ENCODE measurements at places on chromosomes 7 and 10.
A peak's percentile ranks its signal among the peaks of the same experiment; 100 is the strongest.

DNA sequence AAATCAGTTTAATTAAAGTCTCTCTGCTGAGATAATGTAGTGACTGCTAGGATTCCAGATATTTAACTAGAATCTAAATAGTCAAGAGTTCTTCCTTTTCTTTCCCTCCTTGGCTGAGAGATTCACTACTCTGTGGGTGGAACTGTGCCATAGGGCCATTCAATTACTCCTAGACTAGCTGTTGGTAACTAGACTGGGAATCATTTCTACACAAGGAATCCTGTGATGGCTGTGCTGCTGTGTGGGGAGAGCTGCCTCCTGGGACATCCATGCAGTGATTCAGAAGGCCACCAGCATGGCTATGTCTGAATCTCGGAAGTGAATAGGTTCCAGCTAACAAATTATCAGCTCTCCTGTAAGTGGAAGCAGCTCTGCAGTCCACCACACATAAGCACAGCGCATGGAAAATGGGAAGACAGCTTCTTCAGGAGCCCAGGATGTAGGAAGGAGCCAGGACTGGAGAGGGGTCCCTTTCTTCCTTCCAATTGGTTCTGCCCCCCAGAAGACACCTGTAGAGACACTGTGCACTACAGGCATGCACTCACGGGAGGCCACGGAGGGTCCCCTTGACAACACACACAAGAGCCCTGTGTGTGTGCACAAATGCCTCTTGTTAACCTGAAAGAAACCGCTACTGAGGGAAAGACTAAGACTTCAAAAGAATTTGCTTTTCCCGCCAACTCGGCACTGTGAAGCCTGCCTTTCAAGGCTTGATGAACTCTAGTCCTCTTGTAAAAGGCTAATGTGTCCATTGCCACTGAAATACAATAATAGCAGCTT, 66.5 kb downstream of the SCRN1 start:
- DNase-seq = no peak

GRCh38 chr10:63217120-63217605, 84.0 kb downstream of the NRBF2 start:
- no peak for DNase-seq

GRCh38 chr10:5515948-5516761, 8.6 kb upstream of the CALML3 start:
- DNase-seq = no peak

GRCh38 chr10:118809357-118810220, 54.8 kb upstream of the CACUL1 start:
- no peak for DNase-seq

- DNase-seq = no peak
Observed at GRCh38 chr7:13851736-13852135, 137.7 kb downstream of the ETV1 start.

GRCh38 chr10:53315709-53316108, 543.1 kb upstream of the MBL2 start:
- no peak for DNase-seq

GRCh38 chr7:42161719-42162118, 75.3 kb downstream of the GLI3 start:
- no peak for DNase-seq

DNA sequence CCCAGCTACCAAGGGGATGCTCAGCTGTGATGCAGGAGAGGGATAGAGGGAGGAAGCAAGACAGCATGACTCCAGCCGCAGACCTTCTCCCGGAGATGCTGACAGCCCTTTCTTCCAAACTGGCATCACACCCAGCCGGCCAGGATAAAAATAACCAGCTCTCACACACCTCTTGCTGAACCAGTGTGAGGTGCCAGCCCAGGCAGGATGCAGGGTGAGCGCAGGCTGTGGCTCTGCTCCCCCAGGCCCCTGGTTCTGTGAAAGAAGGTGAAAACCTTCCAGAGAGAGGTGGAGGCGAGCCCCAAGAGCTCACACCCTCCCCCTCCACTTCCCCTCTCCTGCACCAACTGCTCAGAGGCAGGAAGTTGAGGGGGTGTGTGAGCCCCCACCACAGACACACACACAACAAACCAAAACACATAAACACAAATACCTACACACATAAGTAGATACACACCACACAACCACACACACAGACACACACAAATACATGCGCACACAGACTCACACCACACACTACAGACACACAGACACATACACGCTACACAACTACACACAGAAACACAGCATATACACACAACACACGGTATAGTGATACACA, 4.0 kb downstream of the GPR15LG start:
- DNase-seq = no peak

GRCh38 chr7:157918326-157919080, 581.7 kb downstream of the DNAJB6 start:
- no peak for DNase-seq

DNA sequence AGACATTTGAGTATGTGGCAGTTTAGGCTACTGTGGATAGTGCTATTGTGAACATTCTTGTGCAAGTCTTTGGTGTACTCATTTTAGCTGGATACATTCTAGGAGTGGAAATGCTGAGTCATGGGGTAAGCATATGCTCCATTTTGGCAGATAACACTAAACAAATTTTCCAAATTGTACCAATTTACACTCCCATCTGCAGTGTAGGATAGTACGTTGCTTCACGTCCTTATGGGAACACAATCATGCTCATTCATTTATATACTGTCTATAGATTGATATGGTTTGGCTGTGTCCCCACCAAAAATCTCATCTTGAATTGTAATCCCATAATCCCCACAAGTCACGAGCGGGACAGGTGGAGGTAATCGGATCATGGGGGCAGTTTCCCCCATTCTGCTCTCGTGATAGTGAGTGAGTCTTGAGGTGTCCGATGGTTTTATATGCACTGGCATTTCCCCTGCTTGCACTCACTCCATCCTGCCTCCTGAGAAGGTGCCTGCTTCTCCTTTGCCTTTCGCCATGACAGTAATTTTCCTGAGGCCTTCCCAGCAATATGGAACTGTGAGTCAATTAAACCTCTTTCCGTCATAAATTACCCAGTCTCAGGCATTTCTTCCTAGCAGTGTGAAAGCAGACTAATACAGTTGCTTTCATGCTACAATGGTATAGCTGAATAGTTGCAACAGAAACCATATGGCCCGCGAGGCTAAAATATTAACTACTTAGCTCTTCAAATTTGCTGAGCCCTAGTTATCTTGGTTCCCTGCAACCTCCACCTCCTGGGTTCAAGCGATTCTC, 25.6 kb downstream of the RNF216 start:
- no peak for DNase-seq

DNA sequence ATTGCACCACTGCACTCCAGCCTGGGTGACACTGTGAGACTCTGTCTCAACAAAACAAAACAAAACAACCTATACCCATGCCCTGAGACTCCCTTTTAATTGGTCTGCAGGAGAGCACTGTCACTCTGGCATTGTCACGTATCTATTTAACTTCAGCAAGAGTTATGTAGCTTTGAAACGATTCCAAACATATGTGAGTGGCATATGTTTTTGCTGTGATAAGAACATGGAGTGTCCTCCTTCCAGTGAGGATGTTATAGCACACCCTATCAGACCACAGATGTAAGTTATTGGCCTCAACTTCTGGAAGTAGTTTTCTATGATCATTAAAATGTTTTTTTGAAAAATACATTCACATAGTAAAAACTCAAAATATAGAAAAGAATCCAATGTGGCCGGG, 15.5 kb upstream of the DNAJC12 start:
- DNase-seq = no peak

DNA sequence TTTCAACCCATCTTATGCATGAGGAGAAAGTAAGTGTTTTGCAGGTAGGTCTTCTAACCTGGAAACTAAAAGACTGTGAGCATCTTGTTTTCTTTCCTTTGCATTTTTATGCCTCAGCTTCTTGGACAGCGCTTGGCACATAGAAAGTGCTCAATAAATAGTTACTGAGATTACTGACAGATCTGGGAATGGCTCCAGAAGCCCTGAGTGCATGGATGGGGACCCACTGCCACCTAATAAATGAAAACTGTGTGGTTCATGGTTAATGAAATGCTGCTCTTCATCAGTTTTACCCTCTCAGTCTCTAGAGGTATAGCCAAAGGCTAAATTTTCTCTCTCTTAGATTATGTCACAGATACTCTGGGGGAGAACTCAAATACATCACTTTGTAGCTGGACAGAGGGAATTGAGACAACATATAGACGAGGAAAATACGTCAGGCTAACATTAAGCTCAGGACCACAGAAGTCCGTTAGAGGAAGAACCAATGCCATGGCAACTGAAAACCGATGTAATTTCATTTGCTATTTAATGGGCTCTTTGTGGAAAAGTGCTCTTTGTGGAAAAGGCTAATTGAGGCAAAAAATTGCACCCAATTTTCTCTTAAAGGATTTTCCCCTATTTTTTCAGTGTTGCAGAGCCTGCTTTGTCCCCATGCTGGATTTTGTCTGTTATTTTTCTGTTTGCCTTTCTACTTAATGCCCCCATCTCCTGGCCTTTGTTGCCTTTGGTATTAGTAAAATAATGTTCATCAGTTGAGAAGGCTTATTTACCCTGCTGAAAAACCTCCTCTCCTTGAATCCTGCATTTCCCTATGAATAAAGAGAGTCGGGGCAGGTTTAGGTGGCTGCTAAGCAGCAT, 17.8 kb downstream of the ASB4 start:
- no peak for DNase-seq

GRCh38 chr10:62581351-62581750, 207.2 kb downstream of the ZNF365 start:
- DNase-seq = no peak

- no peak for DNase-seq
Observed at GRCh38 chr7:48427671-48428070, 256.4 kb downstream of the ABCA13 start.

DNA sequence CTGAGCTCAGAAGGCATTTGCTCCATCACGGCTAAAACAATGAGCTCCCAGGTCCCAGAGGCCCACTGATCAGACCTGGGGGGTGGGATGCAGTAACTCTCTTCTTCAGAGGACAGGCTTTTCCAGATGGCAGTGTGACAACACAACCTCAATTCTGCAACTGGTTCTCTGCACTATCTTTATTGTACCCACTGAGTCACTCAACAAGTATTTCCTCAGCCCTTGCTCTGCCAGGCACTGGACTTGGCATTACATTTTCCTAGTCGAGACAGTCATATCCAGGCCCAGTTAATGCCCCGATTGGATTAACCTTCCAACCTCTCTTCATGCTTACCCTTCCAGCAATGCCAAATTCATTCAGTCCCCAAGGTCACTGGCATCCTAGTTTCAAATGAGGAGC, 72.6 kb downstream of the JAZF1 start:
- DNase-seq = no peak

GRCh38 chr10:69217119-69217754, 2.9 kb upstream of the HKDC1 start:
- DNase-seq = no peak

- DNase-seq = no peak
Observed at GRCh38 chr7:7535691-7536090, at the start of gene COL28A1. TSS of gene COL28A1 (minus strand) at chr7:7535873. CDS start at chr7:7532875, 2,998 bp downstream.

GRCh38 chr7:145031162-145031561, 195.3 kb upstream of the TPK1 start:
- no peak for DNase-seq

GRCh38 chr10:52617346-52617745, 155.2 kb downstream of the MBL2 start:
- no peak for DNase-seq

DNA sequence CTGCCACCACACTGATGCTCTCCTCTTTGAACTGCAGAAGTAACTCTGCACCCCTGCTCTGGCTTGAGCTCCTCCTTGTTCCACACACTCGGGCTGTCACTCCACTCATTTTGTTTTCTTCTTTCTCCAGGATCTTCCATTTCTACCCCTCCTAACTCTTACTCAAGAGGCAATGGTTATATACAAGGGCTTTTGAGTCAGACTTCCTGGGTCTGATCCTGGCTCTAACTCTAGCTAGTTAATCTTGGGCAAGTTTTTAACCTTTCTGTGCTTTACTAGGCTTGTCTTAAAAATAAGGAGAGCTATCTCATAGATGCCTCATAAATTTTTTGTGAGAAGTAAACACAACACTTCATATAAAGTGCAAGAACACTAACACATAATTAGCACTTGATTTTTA, 45.3 kb upstream of the GNAI1 start:
- DNase-seq = no peak

- DNase-seq = no peak
Observed at GRCh38 chr10:63723741-63724140, 202.5 kb downstream of the REEP3 start.

DNA sequence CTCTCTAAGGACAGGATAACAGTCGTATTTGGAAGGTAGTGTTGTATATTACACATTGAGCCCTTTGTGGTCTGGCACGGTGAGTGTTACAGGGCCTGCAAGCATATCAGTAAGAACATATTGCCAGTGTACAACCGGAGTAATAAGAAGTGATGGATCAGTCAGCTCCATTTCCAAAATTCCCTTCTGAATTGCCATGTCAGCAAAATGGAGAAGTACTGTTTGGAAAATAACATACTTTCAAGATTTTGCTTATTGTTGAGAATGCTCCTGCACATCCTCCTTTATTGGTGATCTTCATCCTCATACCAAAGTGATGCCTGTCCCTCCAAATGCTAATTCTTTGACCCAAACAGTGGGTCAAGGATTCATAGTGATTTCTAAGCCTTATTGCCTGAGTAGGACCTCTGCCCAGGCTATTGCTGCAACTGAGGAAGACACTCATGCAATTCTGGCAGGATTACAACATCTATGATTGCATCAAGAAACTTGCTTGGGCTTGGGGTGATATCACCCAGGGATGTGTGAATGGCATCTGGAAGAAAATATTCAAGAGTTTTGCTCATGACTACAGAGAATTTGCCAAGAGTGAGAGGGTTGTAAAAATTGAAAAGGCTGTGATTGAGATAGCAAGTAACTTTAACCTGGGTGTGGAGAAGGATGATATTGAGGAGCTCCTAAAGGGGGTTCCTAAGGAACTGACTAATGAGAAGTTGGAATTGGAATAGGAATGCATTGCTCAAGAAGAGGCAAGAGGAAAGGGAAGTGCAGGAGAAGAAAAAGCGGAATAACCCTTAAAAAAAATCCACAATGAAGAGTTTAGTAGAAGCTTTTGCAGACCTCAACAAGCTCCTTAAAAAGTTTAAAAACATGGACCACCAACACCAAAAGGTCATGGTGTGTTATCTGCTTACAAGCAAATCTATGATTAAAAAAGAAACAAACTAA, 452.2 kb upstream of the SORCS1 start:
- no peak for DNase-seq

- DNase-seq = no peak
Observed at GRCh38 chr10:8238986-8239385, 184.5 kb downstream of the GATA3 start.

DNA sequence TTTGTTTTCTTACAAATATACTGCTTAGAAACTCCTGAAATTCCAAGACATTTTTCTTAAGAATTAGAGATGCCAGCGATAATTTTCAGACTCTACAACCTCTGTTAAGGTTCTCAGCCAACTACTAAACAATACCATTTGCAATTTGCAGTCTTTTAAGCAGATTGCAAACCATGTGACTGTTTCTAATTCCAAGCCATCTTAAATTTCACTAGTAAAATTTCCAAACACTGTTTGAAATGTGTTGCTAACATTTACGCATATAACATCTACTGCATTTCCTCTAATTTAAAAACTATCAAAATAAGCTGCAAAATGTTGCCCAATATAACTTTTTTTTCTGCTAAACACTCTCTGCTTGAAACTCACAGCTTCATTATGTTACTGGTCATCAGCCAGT, 56.0 kb upstream of the MACROH2A2 start:
- no peak for DNase-seq

- DNase-seq = no peak
Observed at GRCh38 chr10:14322526-14323188, 8.1 kb downstream of the FRMD4A start.

- DNase-seq = peak; percentile 63
Observed at GRCh38 chr10:86712317-86712707, 44.0 kb downstream of the LDB3 start.

- DNase-seq = no peak
Observed at GRCh38 chr10:6498771-6499170, 81.3 kb downstream of the PRKCQ start.

- DNase-seq = no peak
Observed at GRCh38 chr10:118457824-118458428, 115.8 kb upstream of the FAM204A start.

Measured in GM12864 (cell line).